ENCODE measurements at places on chromosomes 3 and 15. TPM values are rescaled to one million over a fixed set of nuclear protein-coding genes. Genes with fewer than 3 reads are reported as not detected.

C3orf49 gene
- total RNA-seq = not detected

SPINT1 gene
- total RNA-seq = 2.2 TPM

TRPM1 gene
- total RNA-seq = 0.60 TPM

UTS2B gene
- total RNA-seq = 0.53 TPM

KNG1 gene
- not detected for total RNA-seq

MYZAP gene
- total RNA-seq = 9.4 TPM

REC114 gene
- total RNA-seq = not detected

SYNPR gene
- not detected for total RNA-seq

SATB1 gene
- 1.6 TPM for total RNA-seq

AHSG gene
- not detected for total RNA-seq

DUOX1 gene
- not detected for total RNA-seq

KIF23 gene
- total RNA-seq = 49.0 TPM

LYSMD4 gene
- 12.8 TPM for total RNA-seq

TTLL13 gene
- total RNA-seq = 0.20 TPM

NLGN1 gene
- 8.9 TPM for total RNA-seq

CFAP161 gene
- total RNA-seq = 2.0 TPM

MESP2 gene
- not detected for total RNA-seq

TTC21A gene
- 2.2 TPM for total RNA-seq

CNTN6 gene
- total RNA-seq = not detected

SLC2A2 gene
- not detected for total RNA-seq

HDC gene
- not detected for total RNA-seq

Measured in mammary microvascular endothelial cell (primary cell).